Panc1 (cell line): ENCODE measurements at places on chromosomes 1 and 21. TPM values are rescaled to one million over a fixed set of nuclear protein-coding genes. Genes with fewer than 3 reads are reported as not detected.

Gene CFAP57
- total RNA-seq, result 0.69 TPM

Gene NTMT2
- not detected for total RNA-seq

Gene SEC16B
- 0.39 TPM for total RNA-seq

Gene RGS1
- not detected for total RNA-seq

Gene REN
- not detected for total RNA-seq

Gene CCDC27
- total RNA-seq, result not detected

Gene RAB7B
- 0.05 TPM for total RNA-seq

Gene C1orf185
- total RNA-seq, result not detected

Gene BCL2L15
- total RNA-seq, result 0.10 TPM

Gene LCE1C
- total RNA-seq, result not detected

Gene PANK4
- 35.9 TPM for total RNA-seq

Gene ATAD3A
- total RNA-seq, result 57.5 TPM

Gene CFAP45
- 1.6 TPM for total RNA-seq

Gene NTPCR
- 46.8 TPM for total RNA-seq

Gene TRNP1
- 81.2 TPM for total RNA-seq

Gene NUAK2
- total RNA-seq, result 17.4 TPM

Gene NSUN4
- total RNA-seq, result 23.6 TPM

Gene PIK3R3
- total RNA-seq, result 36.3 TPM

Gene OR1C1
- not detected for total RNA-seq

Gene ARHGEF11
- 55.5 TPM for total RNA-seq

Gene CLEC20A
- not detected for total RNA-seq

Gene CYB5RL
- total RNA-seq, result 19.4 TPM

Gene SCAMP3
- total RNA-seq, result 200 TPM

Gene OVAAL
- total RNA-seq, result not detected

Gene C1orf167
- total RNA-seq, result not detected

Gene ARHGEF16
- total RNA-seq, result 10.1 TPM

Gene GPR37L1
- 0.44 TPM for total RNA-seq

Gene CACNA1E
- not detected for total RNA-seq

Gene KRTAP19-3
- not detected for total RNA-seq

Gene BSDC1
- 64.9 TPM for total RNA-seq

Gene C4BPA
- 0.26 TPM for total RNA-seq

Gene PHLDA3
- total RNA-seq, result 12.3 TPM

Gene TEDDM1
- total RNA-seq, result not detected

Gene SLC35D1
- 7.0 TPM for total RNA-seq

Gene KRTCAP2
- total RNA-seq, result 155 TPM

Gene RIMS3
- 5.7 TPM for total RNA-seq

Gene LYPD8
- total RNA-seq, result not detected

Gene IFNLR1
- total RNA-seq, result 1.0 TPM

Gene CFAP141
- not detected for total RNA-seq

Gene TNFAIP8L2
- not detected for total RNA-seq

Gene RAD54L
- 29.4 TPM for total RNA-seq

Gene RBP7
- 28.9 TPM for total RNA-seq

Gene OR2T35
- not detected for total RNA-seq

Gene OR2M4
- not detected for total RNA-seq

Gene MLLT11
- 5.0 TPM for total RNA-seq

Gene PPM1J
- total RNA-seq, result 0.51 TPM

Gene SPATA21
- total RNA-seq, result not detected

Gene ENAH
- total RNA-seq, result 133 TPM

Gene TMPRSS15
- total RNA-seq, result not detected

Gene FMO5
- 0.57 TPM for total RNA-seq
